Stimulated activated CD4-positive, alpha-beta T cell treated with anti-CD3 and anti-CD28 coated beads, Interleukin-12 subunit alpha, Interleukin-12 subunit beta, amount 100 ng/mL, for 48 hours (primary cell): ENCODE measurements at places on chromosomes 3 and 15.

DNA sequence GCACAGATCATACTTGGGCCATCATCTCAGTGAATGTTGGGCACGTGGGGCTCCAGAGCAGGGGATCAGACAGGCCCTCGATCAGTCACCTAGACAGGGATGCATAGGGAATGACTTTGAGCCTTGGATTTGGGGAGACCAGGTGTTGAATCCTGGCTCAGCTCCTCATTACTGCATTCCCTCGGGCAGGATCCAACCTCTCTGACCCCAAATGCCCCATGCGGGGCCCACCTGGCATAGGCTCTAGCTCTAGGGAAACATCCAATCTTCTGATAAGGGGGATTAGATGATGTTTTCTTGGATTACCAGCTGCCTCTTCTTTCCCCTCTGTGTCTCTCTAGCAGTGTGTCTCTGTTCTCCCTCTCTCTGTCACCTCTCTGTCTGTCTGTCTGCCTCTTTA, 22.7 kb downstream of the LOXL1 start:
- DNase-seq = no peak

DNA sequence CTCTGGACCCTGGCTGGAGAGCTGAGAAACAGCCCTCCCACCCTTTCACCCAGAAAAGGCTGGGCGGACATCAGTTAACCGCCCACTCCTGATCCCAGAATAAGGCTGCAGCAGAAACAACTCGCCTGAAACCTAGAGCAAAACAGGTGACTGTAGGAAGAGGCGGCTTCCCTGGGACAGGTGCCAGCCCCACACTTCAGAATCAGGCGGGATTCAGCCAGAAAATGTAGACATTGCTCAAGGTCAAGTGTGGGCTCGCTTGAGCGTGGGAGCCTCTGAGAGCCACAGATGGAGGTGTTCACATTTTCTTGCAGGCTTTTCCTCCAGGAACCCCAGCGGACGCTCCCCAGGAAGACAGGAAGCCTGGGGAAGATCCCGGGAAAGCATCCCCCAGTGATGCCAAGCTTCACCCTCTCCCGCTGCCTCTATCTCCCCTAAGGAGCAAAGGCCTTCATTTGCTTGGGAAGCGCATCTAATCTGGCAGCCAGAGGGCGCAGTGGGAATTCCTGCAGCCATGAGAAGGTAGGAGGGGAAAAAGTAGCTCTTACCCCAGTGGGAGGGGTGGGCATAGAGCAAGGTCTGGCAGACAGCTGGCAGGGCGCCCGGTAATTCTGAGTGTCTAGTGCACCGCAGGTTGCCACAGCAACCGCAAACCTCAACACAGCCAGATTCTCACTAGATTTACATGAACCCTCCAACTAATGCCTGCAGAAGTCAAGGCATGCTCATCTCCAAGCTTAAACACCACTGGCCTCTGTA, 77.7 kb downstream of the OCA2 start:
- no peak for DNase-seq

- no peak for DNase-seq
Observed at GRCh38 chr3:133855772-133856171, 39.9 kb downstream of the RAB6B start.

DNA sequence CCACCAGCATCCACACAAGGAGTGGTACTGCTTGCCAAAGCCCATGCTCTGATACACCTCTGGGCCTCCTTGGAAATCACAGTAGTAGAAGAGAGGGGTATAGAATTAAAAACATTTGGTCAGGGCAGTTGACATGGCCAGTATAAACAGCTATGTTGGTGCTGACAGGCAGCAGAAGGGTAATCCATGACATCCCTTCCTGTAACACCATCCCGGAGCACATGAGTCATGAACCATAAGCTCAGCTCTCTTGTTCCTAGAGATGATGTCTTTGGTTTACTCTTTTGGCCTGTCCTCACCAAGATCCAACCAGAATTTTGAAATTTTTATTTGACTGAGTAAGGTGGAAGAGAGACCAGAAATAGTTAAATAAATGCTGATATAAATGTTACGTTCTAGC, 132.6 kb upstream of the CTDSPL start:
- DNase-seq = no peak

GRCh38 chr3:14569474-14570000, 29.4 kb upstream of the GRIP2 start:
- no peak for DNase-seq
